ENCODE measurements at places on chromosomes 4 and X. TPM values are rescaled to one million over a fixed set of nuclear protein-coding genes. Genes with fewer than 3 reads are reported as not detected.

DNA sequence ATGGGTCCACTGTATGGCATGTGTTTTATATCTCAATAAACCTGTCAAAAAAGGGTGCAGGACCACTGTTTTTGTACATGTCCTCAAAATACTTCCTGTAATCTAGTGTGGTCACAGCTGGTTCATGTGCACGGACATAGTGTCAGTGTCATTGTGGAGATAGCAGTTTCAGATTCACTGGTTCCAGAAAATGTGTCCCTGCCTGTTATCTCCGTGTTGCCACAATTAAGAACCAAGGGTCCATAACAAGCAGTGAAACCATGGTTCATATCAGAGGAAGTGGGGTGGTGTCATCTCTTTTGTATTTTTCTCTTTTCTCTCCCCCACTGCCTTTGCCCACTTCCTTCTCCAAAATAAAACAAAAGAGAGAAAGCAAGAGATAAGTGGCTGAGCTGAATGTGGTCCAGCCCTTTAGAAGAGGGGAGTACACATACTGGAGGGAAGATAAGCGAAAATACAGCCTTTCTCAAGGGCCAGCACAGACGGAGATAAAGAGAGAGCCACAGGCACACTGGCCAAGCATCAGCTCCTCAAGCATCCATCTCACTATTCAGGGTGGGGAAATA lies 51.2 kb downstream of the TBL1X start:
- ATAC-seq: no peak

GRCh38 chrX:72262077-72262476 lies 15.0 kb downstream of the RPS4X start:
- no peak for ATAC-seq

- ATAC-seq: no peak
Measured at GRCh38 chr4:66863481-66863880, 681.8 kb downstream of the CENPC start.

DNA sequence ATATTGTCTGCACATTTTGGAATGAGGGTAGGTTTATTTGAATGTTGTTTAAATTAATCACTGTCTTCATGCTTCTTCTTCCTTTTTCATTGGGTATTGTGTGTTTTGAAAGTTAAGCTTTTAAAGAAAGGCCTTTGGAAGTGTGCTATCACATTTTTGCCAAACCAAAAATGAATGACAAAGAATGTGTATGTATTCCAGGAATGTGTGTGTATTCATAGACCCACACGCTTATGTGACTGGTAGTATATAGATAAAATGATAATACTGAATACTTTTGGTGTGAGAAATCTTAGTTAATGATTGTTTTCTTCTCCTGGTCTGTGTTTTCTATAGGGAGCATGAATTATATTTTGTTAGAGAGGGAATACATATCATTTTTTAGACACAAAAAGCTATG lies 404.4 kb downstream of the TLL1 start:
- no peak for ATAC-seq

- no peak for ATAC-seq
Measured at GRCh38 chr4:160836431-160836830, 1327.4 kb downstream of the FSTL5 start.

DNA sequence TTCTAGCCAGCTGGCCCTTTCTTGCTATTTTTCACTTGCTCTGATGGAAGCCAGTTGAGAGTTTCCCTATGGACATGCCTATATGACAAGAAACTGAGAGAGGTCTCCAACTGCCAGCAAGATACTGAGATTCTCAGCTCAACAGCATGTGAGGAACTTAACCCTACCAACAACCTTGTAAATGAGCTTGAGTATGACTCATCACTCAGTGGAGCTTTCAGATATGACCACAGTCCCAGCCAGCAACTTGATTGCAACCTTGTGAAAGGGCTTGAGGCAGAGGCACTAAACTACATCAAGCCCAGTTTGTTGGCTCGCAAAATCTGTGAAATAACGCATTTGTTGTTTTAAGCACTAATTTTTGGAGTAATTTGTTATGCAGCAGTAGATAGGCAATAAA lies 175.8 kb downstream of the COMMD8 start:
- ATAC-seq: no peak

DNA sequence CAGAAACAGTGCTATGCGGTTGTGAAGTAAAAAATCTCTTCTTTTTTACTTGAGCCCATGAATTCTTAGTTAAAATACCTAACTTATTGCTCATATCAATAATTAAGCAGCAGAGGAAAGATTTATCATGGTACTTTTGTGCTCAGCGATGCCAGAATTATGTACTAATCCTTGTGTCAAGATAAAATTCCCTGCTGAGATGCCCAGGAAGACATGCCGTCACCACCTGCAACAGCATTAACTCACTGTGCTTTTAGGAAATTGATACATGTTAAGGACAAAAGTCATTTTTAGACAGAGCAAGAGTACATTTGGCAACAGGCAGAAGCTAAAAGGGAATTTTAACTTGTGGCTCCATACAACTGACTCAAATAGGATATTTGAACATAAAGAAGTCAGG lies 138.9 kb downstream of the NPNT start:
- ATAC-seq: no peak

DNA sequence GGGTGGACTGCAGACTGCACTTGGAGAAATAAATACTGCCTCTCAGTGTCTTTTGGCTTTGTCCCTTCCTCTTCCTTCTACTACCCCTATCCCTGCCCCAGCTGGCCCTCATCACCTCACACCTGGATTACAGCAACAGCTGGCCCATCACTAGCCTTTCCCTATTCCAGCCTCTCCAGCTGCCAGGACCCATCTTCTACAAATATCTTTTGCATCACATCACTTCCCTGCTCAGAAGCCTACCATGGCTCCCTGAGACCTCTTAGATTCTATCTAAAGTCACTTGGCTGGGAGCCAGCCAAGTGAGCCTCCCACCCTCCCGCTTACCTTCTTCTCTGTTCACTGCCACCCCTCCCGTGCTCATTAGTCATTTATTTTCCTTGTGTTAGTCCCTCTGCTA lies 66.8 kb downstream of the TSC22D3 start:
- ATAC-seq: peak; percentile 3

- peak; percentile 77 for ATAC-seq
Measured at GRCh38 chr4:150072906-150073714, 5.1 kb upstream of the DCLK2 start.

DNA sequence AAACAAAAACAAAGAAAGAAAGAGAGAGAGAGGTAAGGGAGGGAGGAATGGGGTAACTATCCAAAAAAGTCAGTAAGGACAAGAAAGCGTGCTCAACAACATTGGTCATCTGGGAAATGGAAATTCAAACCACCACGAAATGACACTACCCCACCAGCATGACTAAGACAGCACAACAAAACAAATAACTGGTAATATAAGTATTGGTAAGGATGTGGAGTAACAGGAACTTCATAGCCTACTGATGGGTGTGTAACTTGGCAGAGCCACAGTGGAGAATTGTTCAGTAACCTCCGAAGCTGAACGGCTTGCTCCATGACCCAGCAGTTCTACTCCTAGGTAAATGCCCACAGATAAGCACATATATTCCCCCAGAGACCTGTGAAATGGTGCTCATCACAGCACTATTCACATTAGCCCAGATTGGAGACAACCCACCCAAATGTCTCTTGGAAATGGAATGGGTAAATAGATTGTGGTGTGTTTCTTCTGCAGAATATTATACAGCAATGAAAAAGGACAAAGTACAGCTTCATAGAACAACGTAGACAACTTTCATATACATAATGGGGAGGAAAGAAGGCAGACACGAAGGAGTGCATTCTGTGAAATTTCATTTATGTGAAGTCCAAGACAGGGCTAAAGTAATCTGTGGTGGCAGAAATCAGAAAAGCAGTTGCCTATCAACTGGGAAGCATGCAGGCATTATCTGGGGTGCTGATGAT lies 95.5 kb upstream of the ATP6AP2 start:
- ATAC-seq: no peak

Gene GABRE
- 2.6 TPM for total RNA-seq

Gene HERC3
- 45.9 TPM for total RNA-seq

Gene OTUD4
- 39.5 TPM for total RNA-seq

Gene SULT1E1
- not detected for total RNA-seq

Gene MAGED4
- total RNA-seq: 0.62 TPM

Gene CSAG3
- not detected for total RNA-seq

Gene EGF
- total RNA-seq: not detected
